Uterus (tissue), 4 donors: ENCODE measurements at places on chromosomes 4 and X.

GRCh38 chr4:122819708-122820449, 6.8 kb upstream of the FGF2 start:
- no peak overlapping the region for H3K4me3 ChIP-seq
- no peak overlapping the region for H3K27ac ChIP-seq
- no peaks in the 10 kb centered on the region for H3K27me3 ChIP-seq
- no peaks in the 10 kb centered on the region for H3K4me1 ChIP-seq

GRCh38 chrX:101265869-101266428, 25.2 kb downstream of the TAF7L start:
- H3K27me3 ChIP-seq, result no peaks in the 10 kb centered on the region
- no peaks in the 10 kb centered on the region for H3K4me1 ChIP-seq
- DNase-seq, result no peak
- no peak overlapping the region for H3K27ac ChIP-seq
- no peaks in the 10 kb centered on the region for H3K36me3 ChIP-seq
- H3K4me3 ChIP-seq, result no peak overlapping the region

- no peak for DNase-seq
- H3K4me3 ChIP-seq, result no peak overlapping the region
- H3K27ac ChIP-seq, result no peak overlapping the region
These were observed 274.1 kb upstream of the TENM3 start for GRCh38 chr4:181969151-181969550.

- no peak overlapping the region for H3K4me3 ChIP-seq
- H3K4me1 ChIP-seq, result no peaks in the 10 kb centered on the region
- no peak overlapping the region for H3K27ac ChIP-seq
- H3K27me3 ChIP-seq, result no peaks in the 10 kb centered on the region
- DNase-seq, result no peak
- H3K36me3 ChIP-seq, result no peaks in the 10 kb centered on the region
These were observed 41.8 kb downstream of the SULT1B1 start for GRCh38 chr4:69718396-69719271.

DNA sequence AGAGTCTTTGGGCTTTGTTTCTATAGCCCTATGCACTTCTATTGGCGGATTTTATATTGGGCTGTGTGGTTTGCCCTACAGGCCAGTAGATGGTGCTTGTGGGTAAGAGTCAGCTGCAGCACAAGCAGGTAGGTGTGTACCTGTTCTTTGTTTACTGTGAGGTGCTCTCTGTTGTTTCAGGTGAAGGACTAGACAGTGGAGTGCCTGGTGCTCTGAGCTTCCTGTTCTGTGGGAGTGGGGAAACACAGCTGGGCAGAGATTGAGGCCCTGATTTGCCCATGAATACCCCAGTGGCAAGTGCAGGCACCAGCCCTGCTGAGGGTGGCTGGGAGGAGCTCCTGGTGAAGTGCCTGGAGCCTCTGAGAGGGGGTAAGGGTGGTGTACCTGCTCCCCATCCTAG, 26.3 kb upstream of the UCP1 start:
- no peak for DNase-seq
- no peaks in the 10 kb centered on the region for H3K4me1 ChIP-seq
- H3K27me3 ChIP-seq, result no peaks in the 10 kb centered on the region
- H3K36me3 ChIP-seq, result no peaks in the 10 kb centered on the region

- no peaks in the 10 kb centered on the region for H3K27me3 ChIP-seq
- H3K27ac ChIP-seq, result no peak overlapping the region
- no peak overlapping the region for H3K4me3 ChIP-seq
- no peaks in the 10 kb centered on the region for H3K36me3 ChIP-seq
- DNase-seq, result no peak
- no peaks in the 10 kb centered on the region for H3K4me1 ChIP-seq
These were observed 21.4 kb upstream of the SCRG1 start for GRCh38 chr4:173420324-173420752.

DNA sequence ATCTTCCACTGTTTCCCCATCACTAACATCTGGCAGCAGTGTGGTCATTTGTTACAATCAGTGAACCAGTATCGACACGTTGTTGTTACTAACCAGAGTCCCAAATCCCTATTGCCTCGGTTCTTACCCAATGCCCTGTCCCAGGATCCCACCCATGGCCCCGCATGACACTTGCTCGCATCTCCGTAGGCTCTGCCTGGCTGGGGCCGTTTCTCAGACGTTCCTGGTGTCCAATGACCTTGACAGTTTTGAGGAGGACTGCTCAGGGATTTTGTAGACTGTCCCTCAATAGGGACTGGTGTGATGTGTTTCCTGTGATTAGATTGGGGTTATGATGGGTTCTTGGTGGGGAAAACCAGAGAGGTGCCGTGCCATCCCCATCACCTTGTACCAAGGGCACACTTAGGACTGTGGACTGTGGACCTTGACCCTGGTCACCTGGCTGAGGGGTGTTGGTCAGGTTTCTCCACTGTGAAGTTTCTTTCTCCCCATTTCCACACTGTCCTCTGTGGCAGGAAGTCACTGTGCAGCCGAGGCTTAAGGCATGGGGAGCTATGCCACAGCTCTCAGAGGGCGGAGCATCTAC, 108.4 kb downstream of the ADRA2C start:
- no peak overlapping the region for H3K4me3 ChIP-seq
- no peak overlapping the region for H3K27ac ChIP-seq
- no peak for DNase-seq
- peaks cover 35% of the 10 kb centered on the region for H3K27me3 ChIP-seq

- no peaks in the 10 kb centered on the region for H3K4me1 ChIP-seq
- no peaks in the 10 kb centered on the region for H3K27me3 ChIP-seq
- no peak overlapping the region for H3K4me3 ChIP-seq
These were observed 361.1 kb downstream of the MID1IP1 start for GRCh38 chrX:39162322-39162735.

DNA sequence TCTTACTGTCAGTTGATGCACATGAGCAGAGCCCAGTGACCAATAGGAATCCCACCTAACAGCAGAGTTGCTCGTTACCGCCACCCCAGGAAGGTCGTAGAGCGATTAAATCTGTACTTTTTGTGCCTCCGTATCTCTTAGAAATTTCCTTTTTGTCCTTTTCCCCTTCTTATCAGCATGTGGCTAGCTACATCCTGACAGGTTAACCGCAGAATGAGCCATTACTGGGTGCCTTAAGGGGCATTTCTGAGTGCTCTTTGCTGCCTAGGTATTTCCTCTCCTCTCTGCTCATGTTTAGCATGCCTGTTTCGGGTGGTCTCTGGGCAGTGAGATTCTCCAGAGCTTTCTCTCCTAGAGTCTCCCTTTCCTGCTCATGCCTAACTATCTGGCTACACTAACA, 530.5 kb downstream of the FAM133A start:
- H3K4me1 ChIP-seq, result no peaks in the 10 kb centered on the region
- no peak overlapping the region for H3K4me3 ChIP-seq
- no peak overlapping the region for H3K27ac ChIP-seq
- H3K36me3 ChIP-seq, result no peaks in the 10 kb centered on the region
- H3K27me3 ChIP-seq, result no peaks in the 10 kb centered on the region

- no peaks in the 10 kb centered on the region for H3K36me3 ChIP-seq
- no peaks in the 10 kb centered on the region for H3K27me3 ChIP-seq
- H3K4me3 ChIP-seq, result no peak overlapping the region
- H3K27ac ChIP-seq, result no peak overlapping the region
- H3K4me1 ChIP-seq, result no peaks in the 10 kb centered on the region
- no peak for DNase-seq
These were observed 169.8 kb downstream of the BTC start for GRCh38 chr4:74624351-74625151.

DNA sequence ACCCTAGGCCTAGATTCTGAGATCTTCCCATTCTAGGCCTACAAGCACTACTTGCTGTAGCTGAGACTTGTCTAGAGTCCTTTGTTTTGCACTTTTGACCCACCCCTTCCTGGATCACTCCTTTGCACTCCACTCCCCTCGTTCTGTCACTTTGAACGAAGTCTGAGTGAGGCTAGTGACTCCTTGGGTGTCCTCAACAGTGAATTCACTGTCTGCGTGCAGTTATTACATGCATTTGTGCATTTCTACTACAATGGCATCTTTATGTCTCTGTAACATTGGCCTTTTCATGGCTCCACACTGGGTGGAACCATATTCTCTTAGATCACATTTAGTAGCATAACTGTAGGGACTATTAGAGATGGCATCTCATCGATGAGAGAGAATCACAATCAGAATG, 50.5 kb downstream of the OCRL start:
- no peak for DNase-seq
- no peak overlapping the region for H3K27ac ChIP-seq
- no peaks in the 10 kb centered on the region for H3K36me3 ChIP-seq
- no peaks in the 10 kb centered on the region for H3K27me3 ChIP-seq
- H3K4me1 ChIP-seq, result no peaks in the 10 kb centered on the region

DNA sequence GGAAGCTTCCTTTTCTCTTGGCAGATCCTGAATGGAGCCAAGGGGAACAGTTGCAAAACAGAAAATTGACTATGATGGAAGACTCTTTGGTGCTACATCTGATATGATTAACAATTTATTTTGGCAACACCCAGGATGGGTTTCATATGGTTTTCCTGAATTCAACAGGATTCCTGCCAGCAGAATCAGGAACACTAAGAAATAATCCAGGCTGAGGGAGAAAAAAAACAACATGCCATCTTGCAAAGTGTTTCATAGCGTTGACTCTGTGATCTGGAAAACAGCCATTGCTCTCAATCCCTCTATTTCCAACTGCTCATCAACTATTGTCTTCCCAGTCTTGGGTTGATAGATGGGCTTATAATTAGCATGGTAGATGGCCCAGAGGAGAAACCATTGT, 303.8 kb upstream of the KLF3 start:
- DNase-seq, result no peak
- no peaks in the 10 kb centered on the region for H3K4me1 ChIP-seq
- H3K27me3 ChIP-seq, result no peaks in the 10 kb centered on the region

DNA sequence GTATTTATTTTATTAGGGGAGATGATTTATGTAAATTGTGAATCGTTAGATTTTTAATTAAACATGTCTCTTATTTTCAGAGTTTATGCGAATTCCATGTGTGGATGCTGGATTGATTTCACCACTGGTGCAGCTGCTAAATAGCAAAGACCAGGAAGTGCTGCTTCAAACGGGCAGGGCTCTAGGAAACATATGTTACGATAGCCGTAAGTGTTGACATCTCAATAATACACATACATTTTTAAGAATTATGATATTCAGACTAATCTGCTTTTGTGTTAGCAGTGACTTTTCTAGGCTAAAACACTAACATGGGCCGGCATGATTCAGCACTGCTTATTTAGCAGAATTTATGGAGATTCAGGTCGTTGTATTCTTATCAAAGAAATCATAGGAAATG, 91.2 kb downstream of the RAP1GDS1 start:
- no peak for DNase-seq
- H3K36me3 ChIP-seq, result no peaks in the 10 kb centered on the region
- H3K27ac ChIP-seq, result no peak overlapping the region

DNA sequence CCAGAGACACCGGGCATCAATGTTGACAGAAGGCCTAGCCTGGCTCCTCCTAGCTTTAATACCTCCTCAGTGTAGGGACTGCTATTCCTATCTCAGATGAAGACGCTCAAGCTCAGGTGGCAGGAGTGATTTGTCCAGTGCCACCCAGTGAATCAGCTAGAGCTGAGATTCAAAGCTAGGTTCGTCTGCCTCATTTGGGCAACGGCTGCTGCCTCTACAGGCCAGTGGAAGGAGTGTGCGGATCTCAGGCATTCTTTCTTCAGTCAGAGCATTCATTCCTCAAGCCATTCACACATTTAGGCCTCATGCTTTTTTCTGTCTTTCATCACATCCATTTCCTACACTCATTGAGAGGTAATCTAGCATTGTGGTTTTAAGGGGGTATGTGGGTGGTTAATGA, 7.3 kb downstream of the TSR2 start:
- H3K4me1 ChIP-seq, result no peaks in the 10 kb centered on the region
- no peak overlapping the region for H3K4me3 ChIP-seq
- no peaks in the 10 kb centered on the region for H3K36me3 ChIP-seq
- no peak for DNase-seq
- no peaks in the 10 kb centered on the region for H3K27me3 ChIP-seq

- peak; percentile 67 for DNase-seq
- H3K27ac ChIP-seq, result peak overlapping the region; percentile 69
These were observed 32.1 kb upstream of the GK start for GRCh38 chrX:30620980-30621618.

- no peak for DNase-seq
- H3K27ac ChIP-seq, result no peak overlapping the region
- no peak overlapping the region for H3K4me3 ChIP-seq
- no peaks in the 10 kb centered on the region for H3K27me3 ChIP-seq
- H3K4me1 ChIP-seq, result no peaks in the 10 kb centered on the region
These were observed 69.3 kb upstream of the HELT start for GRCh38 chr4:184949020-184949419.

DNA sequence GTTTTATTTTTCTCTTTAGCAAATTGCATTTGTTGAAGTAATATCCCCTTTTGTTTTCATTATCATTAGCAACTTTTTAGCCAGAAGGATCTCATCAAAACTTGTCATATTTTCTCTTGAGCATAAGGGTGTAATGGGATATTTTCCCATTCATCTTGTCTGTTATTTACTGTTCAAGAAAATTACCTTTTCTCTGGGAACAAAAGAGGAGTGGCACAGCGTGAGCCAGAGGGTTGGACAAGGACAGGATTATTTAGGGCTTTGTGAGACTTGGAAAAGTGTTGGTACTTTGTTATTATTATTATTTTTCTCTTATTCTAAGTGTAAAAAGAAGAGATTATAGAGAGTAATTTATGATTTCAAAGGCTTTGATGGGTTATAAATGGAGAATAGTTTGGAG, 135.9 kb downstream of the PRKX start:
- H3K27me3 ChIP-seq, result no peaks in the 10 kb centered on the region
- H3K36me3 ChIP-seq, result no peaks in the 10 kb centered on the region
- no peak overlapping the region for H3K27ac ChIP-seq
- H3K4me1 ChIP-seq, result no peaks in the 10 kb centered on the region

GRCh38 chrX:56766554-56767347, 37.7 kb downstream of the NBDY start:
- H3K36me3 ChIP-seq, result no peaks in the 10 kb centered on the region
- H3K27ac ChIP-seq, result peak overlapping the region; percentile 36
- no peaks in the 10 kb centered on the region for H3K4me1 ChIP-seq
- no peaks in the 10 kb centered on the region for H3K27me3 ChIP-seq
- DNase-seq, result no peak

DNA sequence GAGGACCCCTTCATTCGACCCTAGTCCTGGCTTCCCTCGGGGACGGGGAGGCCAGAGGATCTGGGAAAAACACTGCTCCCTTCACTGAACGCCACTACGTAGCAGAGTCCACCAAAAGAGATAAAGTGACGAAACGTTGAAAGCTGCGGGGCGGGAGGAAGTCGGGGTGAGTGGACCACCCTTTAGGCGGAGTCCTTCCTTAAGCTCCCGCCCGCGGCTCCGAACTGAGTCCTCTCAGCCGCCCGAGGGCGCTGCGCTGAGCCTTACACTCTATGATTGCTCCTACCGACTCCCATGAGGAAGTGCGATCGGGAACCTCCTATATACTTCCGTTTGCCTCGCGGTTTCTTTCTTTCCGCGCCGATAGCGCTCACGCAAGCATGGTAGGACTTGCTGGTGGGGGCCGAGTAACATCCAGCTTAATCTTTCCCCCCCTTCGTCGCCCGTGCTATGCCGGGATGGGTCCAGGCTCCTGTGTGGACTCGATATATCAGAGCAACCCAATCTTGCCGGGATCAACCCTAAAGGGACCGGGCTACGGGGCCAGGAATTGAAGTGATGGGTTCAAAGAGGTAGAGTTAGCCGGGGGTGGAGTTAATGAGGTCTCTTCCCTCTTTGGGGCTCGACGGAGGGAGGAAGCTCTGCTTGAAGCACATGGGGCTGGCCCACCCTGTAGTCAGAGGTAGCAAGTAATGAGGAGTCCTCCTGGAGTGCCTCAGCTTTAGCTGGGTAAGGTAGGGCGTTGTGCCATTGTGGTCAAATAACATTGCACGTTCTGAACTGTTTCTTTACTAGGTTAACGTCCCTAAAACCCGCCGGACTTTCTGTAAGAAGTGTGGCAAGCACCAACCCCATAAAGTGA, at the start of gene RPL36A:
Gene RPL36A (plus strand): TSS at position 348 of the 862 bp plus-strand sequence. CDS start 33 bp downstream, at position 381.
- no peaks in the 10 kb centered on the region for H3K27me3 ChIP-seq
- peak within 1 kb of the TSS; percentile 41 for H3K4me3 ChIP-seq
- DNase-seq, result peak; percentile 84
- peak within 1 kb of the TSS; percentile 82 for H3K27ac ChIP-seq
